Stimulated activated CD4-positive, alpha-beta T cell treated with anti-CD3 and anti-CD28 coated beads, Interleukin-1b, Interleukin-23, amount 100 ng/mL, for 1 hour (primary cell): ENCODE measurements at places on chromosomes 7 and 10.

- no peak for DNase-seq
These were observed 72.6 kb downstream of the C1GALT1 start for GRCh38 chr7:7254908-7255307.

DNA sequence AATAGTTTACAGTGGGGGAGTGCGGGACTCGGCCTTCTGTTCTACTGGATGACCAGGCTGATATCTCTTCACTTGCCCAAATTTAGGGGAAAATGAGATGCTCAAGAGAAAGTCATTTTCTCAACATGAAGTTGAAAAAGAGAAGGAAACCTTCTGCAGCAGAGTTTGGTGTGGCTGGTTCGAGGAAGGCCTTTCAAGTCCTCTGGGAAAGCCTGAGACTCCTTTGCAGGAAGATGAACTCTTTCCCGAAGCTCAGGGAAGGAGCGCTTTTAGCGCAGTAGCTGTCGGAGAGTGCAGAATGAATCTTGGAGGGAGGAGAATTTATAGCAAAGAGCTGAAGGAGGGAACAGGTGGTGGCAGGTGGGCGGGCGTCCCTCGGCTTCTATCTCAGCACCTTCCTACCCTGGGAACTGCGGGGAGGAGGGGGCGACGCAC lies at the start of gene ATOH7:
Gene ATOH7, minus strand, starts transcription at position 297 of the 435 bp plus-strand sequence. CDS start 436 bp downstream, outside the sequence.
- no peak for DNase-seq

GRCh38 chr7:92699560-92699959 lies 109.4 kb upstream of the FAM133B start:
- no peak for DNase-seq

GRCh38 chr7:80711531-80711930 lies 73.1 kb downstream of the CD36 start:
- DNase-seq = no peak

- DNase-seq = no peak
These were observed 245.5 kb downstream of the FOXP2 start for GRCh38 chr7:114660126-114660486.

GRCh38 chr7:150962553-150963399 lies 15.3 kb downstream of the KCNH2 start:
- DNase-seq = peak; percentile 35

DNA sequence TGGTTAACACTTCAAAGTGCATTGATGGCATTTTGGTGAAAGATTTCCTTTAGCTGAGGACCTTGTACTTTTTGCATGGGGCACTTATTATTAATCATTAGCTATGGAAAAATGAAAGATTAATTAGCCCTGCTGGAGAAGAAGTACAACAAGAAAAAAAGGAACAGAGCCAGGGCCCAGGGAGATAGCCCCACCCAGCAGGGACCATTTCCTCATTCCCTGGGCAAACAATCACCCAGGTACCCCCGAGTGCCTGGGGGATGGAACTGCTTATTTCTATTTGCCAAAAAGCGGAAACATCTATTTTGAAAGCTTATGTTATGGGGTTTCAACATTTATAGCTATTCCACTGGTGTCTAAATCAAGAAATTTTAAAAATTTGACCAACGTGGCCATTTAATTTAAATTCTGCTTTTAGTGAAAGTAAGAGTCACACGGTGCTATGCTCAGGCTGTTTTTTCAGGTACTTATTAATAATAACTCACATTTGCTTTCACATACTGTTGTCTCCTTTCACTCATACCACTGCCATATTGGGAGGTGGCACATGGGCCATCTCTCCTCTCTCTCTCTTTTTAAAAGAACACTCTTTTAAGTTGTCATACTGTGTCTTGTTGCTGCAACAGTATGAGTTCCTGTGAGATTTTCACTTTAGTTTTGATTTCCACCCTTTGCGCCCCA lies 143.6 kb upstream of the KIF5B start:
- DNase-seq = no peak

GRCh38 chr10:63005246-63005645 lies 127.9 kb upstream of the NRBF2 start:
- DNase-seq = no peak

- DNase-seq = no peak
These were observed 95.7 kb downstream of the CDK6 start for GRCh38 chr7:92740700-92741126.

GRCh38 chr7:44547536-44548231 lies 6.6 kb upstream of the NPC1L1 start:
- no peak for DNase-seq

- no peak for DNase-seq
These were observed 162.4 kb upstream of the PCLO start for GRCh38 chr7:83325083-83325482.

GRCh38 chr10:71367271-71367670 lies 29.4 kb upstream of the CDH23 start:
- no peak for DNase-seq

- no peak for DNase-seq
These were observed 52.8 kb downstream of the LRRC4 start for GRCh38 chr7:127978421-127978820.
